ENCODE measurements at places on chromosomes 5 and 9.

- DNase-seq: no peak
Observed at GRCh38 chr5:132370181-132370970, 866 bp downstream of the SLC22A5 start.

- no peak for DNase-seq
Observed at GRCh38 chr9:91891915-91892314, 58.1 kb downstream of the ROR2 start.

DNA sequence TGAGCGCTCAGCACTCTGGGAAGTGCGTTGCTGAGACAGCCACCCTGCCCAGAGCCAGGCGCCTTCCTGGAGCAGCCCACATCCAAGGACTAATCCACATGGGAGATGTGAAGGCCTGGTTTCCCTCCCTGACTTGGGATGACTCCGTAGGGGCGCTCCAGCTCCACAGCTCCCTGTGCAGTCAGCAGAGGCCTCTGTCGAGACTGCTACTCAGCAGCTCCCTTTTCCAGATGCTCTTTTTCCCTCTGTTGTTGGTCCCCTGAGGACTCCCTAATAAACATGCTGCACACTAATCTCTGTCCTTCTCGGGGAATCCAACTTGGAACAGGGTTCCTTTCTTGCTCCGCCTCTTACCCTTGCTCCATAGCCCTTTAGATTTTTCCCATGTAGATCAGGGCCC is 237.3 kb downstream of the ZSWIM6 start:
- no peak for DNase-seq

GRCh38 chr9:114105236-114105635 is 6.1 kb upstream of the KIF12 start:
- no peak for DNase-seq
